Fibroblast of skin of left biceps (primary cell): ENCODE measurements at places on chromosomes 7 and 10.

GRCh38 chr7:2650451-2650850, 18.7 kb downstream of the TTYH3 start:
- DNase-seq, result no peak

DNA sequence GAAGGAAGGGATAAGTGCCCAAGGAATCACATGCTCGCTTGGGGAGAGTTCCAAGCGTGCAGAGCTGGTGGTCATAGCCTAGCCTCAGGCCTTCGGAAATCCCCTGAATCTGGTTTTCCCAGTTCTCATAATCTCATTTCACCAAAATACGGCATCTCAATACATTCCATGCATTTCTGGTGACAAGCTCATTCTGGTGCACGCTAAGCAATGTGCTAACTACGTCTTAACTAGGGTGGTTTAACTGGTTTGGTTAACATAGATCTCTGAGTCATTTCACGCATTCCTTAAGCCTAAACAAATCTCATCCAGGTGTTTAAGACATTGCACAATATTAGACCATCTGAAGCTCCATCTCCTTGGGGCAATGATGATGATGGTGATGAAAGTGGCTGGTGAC, 72.9 kb upstream of the STEAP1B start:
- DNase-seq, result no peak

DNA sequence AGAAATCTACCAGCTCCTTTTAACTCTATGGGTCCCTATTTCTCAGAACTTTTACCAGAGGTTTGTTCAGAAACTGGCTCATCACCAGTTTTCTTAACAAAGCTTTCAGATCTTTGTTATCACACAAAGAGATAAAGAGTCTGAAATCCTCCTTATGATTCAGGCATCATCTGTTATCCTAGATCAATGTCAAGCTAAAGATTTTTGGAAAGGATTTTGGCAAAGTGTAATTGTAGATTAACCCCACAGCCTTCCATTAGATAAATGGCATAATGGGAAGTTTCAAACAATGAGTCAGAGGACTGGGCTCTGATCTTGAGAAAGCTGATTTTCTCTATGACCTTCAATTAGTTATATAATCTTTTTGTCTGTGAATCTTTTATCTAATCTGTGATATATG, 192.2 kb downstream of the NXPH1 start:
- no peak for DNase-seq

- no peak for DNase-seq
These were observed 18.2 kb upstream of the TSPAN33 start for GRCh38 chr7:129126314-129126713.

DNA sequence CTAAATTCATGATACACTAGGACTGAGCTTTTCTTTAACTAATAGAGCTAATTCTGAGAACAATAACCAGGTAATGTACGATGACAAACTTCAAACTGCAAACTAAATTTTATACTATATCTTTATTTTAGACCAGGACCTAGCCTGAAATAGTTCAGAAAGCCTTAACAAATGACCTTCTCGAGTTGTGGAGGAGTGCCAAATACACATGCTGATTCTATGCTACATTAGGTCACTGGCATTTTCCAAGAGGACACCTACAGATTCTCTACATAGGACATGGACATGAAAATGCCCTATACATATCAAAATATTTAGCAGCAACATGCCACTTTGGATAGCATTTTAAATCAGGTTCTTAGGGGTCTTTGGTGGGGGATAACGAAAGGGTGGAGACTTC, 44.0 kb upstream of the LRRTM3 start:
- DNase-seq, result no peak

- no peak for DNase-seq
These were observed 12.1 kb upstream of the STK17A start for GRCh38 chr7:43570688-43571365.

GRCh38 chr10:102654969-102655368, 10.7 kb downstream of the TRIM8 start:
- no peak for DNase-seq

DNA sequence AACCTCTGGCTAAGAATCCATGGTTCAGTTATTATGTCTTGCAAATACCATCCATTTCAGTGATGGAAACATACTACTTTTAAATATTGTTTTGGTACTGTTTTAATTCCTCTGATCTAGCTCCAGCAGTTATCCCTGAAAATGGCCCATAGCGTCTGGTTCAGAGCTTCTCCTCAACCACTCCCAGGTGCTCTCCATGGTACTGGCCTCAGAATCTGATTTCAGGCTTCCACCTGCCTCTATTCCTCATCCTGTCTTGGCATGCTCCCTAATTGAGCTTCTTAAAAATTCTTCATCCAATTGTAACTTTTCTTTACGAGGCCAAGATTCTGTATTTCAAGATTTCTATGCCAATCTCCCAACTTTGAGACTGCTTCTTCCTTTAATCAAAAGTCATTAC, 236.3 kb downstream of the HTR7 start:
- no peak for DNase-seq

DNA sequence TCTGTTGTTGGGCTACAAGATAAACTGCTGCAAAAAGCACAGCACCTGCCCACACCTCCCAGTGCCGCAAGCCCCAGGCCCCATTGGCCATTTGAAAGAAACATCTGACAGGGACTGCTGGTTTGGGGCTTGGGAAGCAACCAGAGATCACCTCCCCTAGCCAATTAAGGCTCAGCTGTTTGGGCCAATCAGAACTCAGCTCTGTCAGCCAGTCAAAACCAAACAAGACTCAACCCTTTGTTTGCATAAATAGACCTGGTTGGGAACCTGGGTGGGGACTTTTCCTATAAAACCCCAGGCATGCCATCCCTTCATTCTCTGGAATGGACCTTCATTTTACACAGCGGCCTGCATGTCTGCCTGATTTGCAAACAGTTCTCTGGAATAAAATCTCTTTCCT, 17.2 kb upstream of the NME8 start:
- DNase-seq, result no peak

GRCh38 chr10:88557256-88557655, 25.9 kb downstream of the RNLS start:
- no peak for DNase-seq
